ENCODE measurements at places on chromosomes 2 and 18.

GRCh38 chr2:156704617-156705016 lies 268.4 kb downstream of the GPD2 start:
- no peak for DNase-seq

GRCh38 chr2:129248198-129248597 lies 731.3 kb upstream of the RAB6C start:
- DNase-seq, result no peak

DNA sequence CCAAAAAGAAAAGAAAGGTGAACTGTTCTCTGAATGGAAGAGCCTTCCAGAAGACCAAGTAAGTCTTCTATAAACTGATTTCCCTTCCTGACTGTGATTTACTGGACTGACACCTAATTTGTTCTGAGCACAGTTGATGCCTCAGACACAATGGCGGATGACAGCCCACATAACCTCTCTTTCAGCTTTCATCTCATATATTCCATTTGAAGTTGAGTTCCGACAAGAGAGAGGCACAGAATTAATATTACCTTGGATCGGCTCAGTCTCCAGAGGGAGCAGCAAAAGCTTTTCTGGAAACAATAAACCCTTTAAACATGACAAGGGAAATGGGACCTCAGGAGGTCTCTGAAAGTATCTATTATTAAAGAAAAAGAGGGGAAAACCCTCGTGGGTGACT lies 638.7 kb upstream of the SETBP1 start:
- DNase-seq, result no peak

GRCh38 chr2:229054311-229054710 lies 216.8 kb downstream of the PID1 start:
- no peak for DNase-seq

GRCh38 chr2:239291475-239292350 lies 109.1 kb downstream of the HDAC4 start:
- no peak for DNase-seq

Data from large intestine (tissue), 12 donors.